GM23248 (cell line): ENCODE measurements at places on chromosomes 1 and 21.

DNA sequence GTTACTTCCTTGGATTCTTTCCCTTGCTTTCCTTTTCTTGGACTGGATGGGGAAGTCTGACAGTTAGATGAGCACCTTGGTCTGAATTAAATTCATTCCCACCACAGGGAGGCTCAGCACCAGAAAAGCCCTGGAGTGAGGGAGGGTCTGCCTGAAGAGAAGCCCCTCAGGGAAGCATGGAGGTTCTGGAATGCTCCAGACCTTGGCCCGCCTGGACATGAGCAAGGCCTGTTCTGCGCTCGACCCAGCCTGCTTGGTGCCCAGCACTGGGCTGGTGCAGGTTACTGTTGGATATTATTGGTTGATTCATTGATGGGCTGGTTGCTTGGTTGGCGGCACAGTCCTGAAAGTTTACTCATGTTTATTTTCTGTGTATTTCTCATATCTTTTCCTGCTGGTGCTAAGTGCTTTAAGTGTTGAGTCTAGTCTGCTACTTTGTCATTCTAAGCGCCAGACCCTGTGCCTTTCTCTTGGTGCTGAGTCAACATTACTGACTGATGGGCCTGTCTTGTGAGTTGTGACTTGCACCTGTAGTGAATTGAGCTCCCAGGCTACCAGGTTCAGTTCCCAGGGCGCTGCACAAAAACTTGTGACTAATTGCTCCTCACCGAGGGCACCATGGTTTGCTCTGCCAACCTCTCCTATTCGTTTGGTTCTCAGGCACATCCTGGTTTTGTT is 538.5 kb downstream of the KIF26B start:
- no peak for DNase-seq

GRCh38 chr1:201585093-201585483 is 46.2 kb downstream of the NAV1 start:
- DNase-seq = peak; percentile 79

DNA sequence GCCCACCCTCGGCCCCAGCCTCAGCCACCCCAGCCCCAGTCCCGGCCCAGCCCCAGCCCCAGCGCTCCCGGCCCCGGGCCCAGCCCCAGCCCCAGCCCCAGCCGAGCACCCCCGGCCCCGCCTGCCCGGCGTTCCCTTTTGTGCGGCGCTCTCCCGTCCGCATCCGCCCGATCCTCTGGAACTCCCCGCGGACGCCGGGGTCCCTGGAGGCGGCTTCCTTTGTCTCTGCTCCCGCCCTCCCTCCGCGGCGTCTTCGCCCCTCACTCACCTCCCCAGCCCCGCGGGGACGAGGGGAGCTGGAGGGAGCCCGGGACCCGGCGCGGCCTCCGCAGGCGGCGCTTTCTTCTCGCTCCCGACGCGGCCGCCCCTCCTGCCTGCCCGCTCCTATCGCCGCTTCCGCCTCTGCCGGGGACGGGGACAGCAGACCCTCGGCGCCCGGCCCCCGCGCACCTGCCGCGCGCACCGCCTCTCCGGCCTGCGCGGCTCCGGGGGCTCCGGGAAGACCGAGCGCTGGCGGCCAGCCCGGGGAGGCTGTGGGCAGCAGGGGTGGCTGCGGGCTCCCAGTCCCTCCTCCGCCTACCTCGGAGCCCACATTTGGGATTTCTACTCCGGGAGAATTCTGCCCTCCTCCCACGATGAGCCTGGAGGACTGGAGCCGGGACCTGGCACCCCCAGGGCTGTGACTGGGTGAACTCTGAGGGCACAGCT is 14.0 kb downstream of the AGRN start:
- no peak for DNase-seq

- DNase-seq = no peak
Measured at GRCh38 chr1:203090421-203091198, 4.8 kb upstream of the MYOG start.

DNA sequence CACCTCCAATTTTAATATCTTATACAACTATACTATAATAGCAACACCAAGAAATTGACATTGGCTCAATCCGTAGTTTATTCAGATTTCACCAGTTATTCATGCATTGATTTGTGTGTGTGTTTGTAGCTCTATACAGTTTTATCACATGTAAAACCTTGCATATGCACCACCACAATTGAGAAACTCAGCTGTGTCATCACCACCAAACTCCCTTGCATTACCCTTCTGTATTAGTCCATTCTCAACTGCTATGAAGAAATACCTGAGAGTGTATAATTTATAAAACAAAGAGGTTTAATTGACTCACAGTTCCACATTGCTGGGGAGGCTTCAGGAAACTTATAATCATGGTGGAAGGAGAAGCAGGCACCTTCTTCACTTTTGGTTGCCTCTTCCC is 162.1 kb downstream of the PATJ start:
- DNase-seq = no peak

DNA sequence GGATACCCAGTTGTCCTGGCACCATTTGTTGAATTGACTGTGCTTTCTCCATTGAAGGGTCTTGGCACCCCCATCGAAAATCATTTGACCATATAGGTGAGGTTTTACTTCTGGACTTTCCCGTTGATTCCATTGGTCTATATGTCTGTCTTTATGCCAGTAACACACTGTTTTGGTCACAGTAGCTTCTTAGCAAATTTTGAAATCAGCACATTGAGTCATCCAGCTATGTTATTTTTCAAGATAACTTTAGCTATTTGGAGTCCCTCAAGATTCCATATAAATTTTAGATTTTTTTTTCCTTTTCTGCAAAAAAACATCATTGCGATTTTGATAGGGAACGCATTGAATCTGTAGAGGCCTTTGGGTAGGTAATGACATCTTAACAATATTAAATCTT is 235.6 kb downstream of the SMYD3 start:
- peak; percentile 39 for DNase-seq

DNA sequence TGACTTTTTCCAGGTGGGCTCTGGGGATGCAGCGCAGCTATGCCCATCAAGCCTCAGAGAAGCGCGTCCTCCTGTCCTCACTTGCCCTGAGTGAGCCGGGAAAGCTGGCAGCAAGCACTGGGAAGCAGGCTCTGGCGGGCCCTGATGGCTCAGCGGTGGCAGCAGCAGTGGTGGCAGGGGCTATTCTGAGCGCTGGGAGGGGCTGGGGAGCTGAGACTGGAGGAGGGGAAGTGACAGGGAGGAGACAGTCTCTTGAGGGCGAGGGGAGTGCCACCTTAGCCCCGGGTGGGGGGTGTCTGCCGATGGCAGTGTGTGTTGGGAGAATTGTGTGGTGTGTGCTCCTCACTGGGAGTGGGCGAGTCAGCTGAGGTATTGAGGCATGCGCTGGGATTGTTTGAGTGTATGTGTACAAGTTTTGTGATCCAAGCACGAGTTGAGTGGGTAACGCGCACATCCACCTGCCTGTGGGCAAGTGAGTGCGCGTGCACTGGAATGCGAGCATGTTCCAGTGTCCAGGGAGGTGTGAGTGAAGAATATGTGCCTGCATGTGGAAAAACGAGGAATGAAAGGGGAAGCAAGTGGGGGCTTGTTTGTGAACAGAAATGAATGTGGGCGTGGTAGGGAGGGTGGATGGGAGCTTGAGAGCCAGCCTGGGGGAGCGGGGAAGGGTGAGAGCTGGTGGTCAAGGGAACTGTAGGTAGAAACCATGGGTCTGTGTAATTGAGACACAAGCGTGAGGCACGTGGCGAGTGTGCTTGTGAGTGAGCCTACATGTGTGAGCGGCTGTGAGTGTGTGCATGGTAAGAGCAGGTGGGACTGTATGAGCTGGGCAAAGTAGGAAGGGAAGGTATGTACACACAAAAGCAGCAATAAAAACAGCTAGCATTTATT is 2.9 kb upstream of the FOXO6 start:
- DNase-seq = no peak

GRCh38 chr1:232657426-232658005 is 27.6 kb upstream of the SIPA1L2 start:
- DNase-seq = no peak

- DNase-seq = peak; percentile 53
Measured at GRCh38 chr1:218659911-218660677, 315.0 kb downstream of the TGFB2 start.

GRCh38 chr1:198577444-198577843 is 37.0 kb upstream of the ATP6V1G3 start:
- peak; percentile 89 for DNase-seq

DNA sequence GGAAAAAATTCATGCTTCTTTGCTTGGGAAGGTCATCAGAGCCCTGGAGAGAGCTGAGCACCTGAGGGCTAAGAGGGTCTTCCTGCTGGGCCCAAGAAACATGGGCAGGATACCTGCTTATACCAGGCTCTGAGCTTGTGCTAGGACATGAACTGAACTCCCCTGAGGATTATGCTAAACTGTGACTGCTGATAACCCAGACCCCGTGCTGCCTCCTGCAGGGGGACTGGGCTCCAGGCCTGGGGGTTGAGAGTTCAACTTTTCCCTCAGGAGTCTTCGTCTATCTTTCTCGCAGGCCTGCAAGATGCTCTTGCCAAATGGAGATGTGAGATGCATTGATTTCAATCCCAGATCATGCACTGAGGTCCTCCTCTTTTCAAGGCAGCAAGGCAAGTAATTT is 368.5 kb downstream of the HHAT start:
- DNase-seq = no peak

GRCh38 chr1:177137814-177138213 is 26.7 kb downstream of the ASTN1 start:
- no peak for DNase-seq

- peak; percentile 89 for DNase-seq
Measured at GRCh38 chr1:156103521-156103947, 11.0 kb upstream of the LMNA start.

GRCh38 chr1:220991959-220992704 is 112.9 kb downstream of the HLX start:
- DNase-seq = peak; percentile 51

- DNase-seq = peak; percentile 68
Measured at GRCh38 chr1:202998836-202999750, 8.1 kb upstream of the TMEM183A start.

DNA sequence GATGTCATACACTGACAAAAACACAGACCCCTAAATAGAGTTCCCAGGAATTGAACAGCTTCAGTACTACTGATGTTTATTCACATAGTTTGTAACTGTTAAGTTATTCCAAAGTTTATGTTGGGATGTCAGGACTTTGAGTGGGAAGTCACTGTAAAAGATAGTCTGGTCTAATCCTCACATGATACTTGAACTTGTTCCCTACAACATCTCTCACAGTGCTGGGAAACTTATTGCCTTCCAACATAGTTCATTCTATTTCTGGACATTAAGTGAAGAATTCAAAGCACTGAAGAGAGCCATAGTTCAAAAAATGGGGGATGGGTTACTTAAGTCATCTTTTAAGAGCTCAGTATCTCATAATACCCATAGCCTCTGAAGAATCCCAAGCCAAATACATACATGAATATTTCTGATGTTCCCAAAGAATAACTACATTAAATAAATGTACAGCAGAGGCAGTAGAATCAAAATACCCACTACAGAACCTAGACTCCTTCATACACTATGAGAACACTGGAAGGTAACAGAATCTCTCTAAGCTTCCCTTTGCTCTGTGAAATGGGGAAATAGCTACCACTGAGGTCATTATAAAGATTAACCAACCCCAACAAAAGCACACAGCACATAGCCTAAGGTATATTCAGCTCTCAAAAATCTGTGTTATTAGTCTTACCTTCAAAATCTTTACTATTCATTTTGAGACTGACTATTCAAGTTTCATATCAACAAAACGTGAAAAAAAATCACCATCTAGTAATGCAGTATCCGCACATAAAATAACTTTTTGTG is 81.4 kb downstream of the ESRRG start:
- no peak for DNase-seq

DNA sequence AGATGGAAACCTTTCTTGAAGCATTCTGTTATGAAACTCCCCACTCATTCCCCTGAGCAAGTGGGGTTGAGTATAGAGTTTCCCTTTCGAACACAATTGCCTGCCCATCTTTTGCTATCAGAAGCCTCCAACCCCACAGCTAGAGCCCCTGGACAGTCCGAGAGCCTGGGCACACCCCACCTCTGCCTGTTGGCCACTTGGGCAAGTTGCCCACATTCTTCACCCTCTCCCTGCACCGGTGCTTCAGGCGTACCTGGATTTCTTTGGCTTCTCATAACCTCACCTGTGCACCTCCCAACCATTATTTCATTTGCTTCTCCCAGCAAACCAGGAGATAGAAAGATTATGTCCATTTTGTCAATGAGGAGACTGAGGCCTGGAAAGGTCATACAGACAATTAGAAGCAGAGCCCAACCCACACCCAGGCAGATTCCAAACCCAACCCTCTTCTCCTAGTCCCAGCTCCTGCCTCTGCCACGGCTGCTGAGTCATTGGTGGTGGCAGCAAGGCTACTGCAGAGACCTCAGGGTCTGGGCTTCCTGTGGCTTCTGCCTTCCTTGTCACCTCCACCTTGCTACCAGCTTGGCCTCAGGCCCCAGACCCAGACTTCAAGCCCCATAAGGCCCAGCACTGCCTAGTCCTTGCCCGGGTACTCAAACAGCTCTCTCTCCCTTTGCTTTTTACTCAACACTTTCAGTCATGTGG is 118.7 kb upstream of the ZBTB40 start:
- DNase-seq = peak; percentile 46

- DNase-seq = peak; percentile 97
Measured at GRCh38 chr1:31944205-31945089, 6.3 kb upstream of the PTP4A2 start.

- DNase-seq = no peak
Measured at GRCh38 chr1:163145435-163145834, 57.3 kb downstream of the RGS5 start.

DNA sequence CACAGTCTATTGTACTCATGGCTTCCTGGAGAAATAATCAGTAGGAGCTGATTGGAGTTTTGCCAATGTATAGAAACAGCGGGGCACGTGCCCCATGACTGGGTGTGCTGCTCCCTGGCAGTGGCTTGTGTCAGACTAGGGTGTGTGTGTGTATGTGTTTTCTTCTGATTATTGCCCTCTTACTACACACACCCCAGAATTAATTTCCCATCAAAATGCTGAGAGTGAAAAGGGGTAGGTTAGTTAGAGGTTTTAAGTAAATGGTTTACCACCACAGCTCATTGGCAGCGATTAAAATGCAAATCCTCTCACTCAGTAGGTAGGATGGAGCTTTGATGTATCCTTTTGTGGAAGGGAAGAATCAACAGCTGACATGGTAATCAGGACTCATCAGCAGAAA is 29.9 kb downstream of the HHAT start:
- no peak for DNase-seq

DNA sequence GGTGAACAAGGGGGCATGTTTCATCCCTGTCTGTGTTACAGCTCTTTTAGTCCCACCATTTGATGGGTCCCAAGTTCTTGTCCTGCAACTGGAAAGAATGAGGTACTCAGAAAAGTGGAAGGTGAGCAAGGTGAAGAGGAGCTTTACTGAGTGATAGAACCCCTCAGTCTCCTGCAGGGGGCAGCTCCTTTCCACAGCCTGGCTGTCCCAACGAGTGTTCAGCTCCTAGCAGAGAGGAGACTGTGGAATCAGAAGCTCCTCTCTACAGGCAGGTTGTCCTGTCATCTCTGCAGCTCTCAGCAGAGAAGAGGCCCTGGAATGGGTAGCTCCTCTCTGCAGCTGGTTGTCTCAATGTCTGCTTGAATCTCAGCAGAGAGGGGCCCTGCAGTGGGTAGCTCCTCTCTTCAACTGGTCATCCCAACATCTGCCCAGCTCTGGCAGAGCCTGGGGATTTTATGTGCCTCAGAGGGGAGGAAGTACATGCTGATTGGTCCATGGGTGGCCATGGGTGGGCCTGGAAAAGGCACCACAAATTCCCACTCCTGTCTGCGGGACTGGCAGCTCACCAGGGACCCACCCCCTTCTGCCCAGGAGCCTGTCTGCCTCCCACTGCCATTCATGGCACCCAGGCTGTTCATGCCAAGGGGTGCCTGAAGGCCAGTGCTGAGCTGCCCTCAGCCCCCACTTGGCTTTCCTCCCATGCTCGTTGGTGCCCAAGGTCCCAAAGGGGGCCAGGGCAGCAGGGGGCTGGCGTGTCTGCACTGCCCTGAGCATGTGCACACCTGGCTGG is 25.7 kb downstream of the LDLRAD1 start:
- DNase-seq = no peak
